ENCODE measurements at places on chromosomes 7 and 10.

- DNase-seq, result no peak
Observed at GRCh38 chr7:86504229-86504628, 139.5 kb upstream of the GRM3 start.

GRCh38 chr10:25978771-25979170 is 44.7 kb downstream of the MYO3A start:
- DNase-seq, result no peak

GRCh38 chr7:42208572-42208971 is 28.4 kb downstream of the GLI3 start:
- DNase-seq, result no peak

DNA sequence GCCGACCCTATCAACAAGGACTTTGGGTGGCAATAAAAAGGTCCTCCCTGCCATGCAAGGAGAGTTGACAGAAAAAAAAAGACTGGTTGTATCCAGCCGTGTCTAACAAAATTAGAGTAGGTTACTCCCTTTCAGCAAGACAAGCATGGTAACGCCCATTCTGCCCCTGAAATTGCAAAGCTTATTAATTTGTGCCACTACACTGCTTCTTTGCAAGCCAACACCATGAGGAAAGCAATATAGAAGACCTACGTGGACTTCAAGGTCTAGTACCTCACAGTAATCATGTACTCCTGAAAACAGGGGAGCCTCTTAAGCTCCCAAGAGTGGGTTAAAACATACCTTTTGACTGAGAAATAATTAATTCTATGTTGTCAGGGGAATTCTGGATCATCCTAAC is 90.3 kb downstream of the FRMPD2 start:
- no peak for DNase-seq

DNA sequence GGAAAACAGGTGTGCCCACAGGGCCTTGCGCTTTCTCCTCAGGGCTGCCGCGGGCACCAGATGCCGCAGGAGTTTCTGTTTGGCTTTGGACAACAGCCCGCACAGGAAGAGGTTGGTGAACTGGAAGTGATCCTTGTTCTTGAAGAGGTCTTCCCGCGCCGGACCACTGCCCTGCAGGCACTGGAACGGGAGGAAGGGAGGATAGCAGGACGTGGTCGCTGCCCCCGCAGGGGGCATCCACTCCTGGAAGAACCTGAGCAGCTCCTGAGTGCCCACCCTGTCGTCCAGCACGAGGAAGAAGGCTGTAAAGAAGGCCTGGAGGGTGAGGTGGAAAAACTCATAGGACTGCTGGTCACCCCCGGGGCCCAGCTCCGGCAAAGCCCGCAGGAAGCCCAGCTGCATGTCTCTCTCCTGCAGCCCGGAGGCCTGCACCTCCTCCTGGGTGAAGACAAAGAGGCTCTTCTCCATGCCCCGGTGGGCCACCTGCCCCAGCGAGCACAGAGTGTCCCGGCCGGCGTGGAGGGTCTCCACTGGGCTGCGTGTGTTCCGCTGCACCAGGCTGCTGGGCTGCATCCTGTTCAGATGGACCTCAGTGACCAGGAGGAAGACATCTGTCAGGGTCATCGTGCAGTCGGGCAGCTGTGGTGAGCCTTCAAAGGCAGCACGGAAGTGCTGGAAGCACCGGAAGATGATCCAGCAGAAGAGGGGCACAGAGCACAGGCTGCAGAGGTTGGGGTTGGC is 26.9 kb downstream of the NOD1 start:
- no peak for DNase-seq

DNA sequence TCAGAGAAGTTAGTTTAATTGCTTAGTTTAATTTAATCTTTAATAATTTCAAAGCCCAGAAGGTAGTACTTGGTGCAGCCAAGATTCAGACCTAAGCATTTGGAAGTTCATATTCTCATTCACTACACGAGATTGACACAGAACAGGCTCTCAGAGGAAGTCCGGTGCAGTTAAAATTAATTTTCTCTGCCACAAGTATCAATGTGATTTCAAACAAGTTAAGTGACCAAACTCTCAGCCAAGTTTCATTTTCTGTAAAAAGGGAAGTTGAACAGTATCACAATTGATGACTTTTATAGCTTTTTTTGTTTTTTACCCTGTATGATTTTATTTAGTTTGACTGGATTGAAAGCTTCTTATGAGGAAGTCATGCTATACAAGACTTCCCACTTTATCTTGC is 1494.9 kb upstream of the LRRTM3 start:
- DNase-seq, result no peak

DNA sequence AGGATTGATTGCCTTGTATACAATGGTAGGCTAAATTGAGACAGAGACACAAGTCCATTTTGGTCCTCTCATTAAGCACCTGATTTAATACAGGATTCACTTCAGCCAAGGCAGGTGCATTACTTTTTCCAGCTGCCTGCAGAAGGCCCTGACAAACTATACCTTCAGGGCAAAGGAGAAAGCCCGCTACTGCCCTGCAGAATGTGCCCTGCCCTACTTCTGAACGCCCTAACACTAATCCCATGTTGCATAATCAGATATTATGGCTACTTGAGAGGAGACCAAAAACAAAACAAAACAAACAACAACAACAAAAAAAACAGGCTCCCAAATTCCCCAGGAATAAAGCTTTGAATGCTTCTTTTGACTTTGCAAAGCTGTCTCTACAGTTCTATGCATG is 116.9 kb upstream of the ABI1 start:
- no peak for DNase-seq

GRCh38 chr7:44223362-44224079 is 22.7 kb downstream of the YKT6 start:
- DNase-seq, result no peak

Data from CD4-positive, alpha-beta T cell treated with Interleukin-12 subunit alpha and Interleukin-12 subunit beta, for 1 hour (primary cell).